ENCODE measurements at places on chromosomes 5 and 9. TPM values are rescaled to one million over a fixed set of nuclear protein-coding genes. Genes with fewer than 3 reads are reported as not detected.

The HAND1 gene
- total RNA-seq: not detected

The HMCN2 gene
- total RNA-seq: not detected

The THBS4 gene
- 0.55 TPM for total RNA-seq

The TOR2A gene
- total RNA-seq: 30.7 TPM

The PCDHB10 gene
- not detected for total RNA-seq

Measured in CD8-positive, alpha-beta memory T cell (primary cell).